HFF-Myc (cell line): ENCODE measurements at places on chromosomes 11 and 22.

- no peak for DNase-seq
Measured at GRCh38 chr11:77253690-77254089, 47.8 kb downstream of the GDPD4 start.

GRCh38 chr11:101913656-101914055 lies 1.2 kb upstream of the CEP126 start:
- no peak for DNase-seq

GRCh38 chr22:24416095-24416494 lies 11.3 kb upstream of the ADORA2A start:
- DNase-seq = peak; percentile 66

DNA sequence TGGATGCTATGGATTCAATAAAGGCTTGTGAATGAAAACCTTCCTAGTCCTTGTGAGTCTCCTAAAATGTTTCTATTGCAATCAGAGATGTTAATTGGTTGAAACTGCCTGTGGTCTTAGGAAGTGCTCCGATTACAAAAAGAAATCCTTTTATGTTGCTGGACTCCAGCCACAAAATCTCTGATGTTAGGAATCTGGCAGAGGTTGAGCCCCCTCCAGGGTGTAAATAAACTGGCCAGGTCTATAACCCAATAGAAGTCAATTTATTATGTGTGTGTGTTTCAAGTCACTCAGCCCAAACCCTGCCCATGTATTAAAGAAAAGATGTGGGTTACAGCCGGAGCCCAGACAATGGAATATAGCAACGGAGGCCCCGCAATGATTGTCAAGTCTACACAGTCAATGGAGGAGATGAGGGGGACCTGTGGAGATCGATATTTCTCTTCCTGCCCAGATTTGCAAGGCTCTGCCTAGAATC lies 218.1 kb upstream of the SORL1-AS1 start:
- DNase-seq = no peak

GRCh38 chr11:95831198-95831883 lies 41.0 kb downstream of the CEP57 start:
- DNase-seq = peak; percentile 92
